NCI-H460 (cell line): ENCODE measurements at places on chromosomes 1 and 21. TPM values are rescaled to one million over a fixed set of nuclear protein-coding genes. Genes with fewer than 3 reads are reported as not detected.

The TEX38 gene
- total RNA-seq, result not detected in 2 replicates

The NECTIN4 gene
- total RNA-seq, result 0.55 and 1.0 TPM in 2 replicates

- DNase-seq, result peak; percentile 27
Observed at GRCh38 chr1:163561580-163562295, 240.0 kb downstream of the NUF2 start.

The MRPL39 gene
- 64.2 and 66.2 TPM in 2 replicates for total RNA-seq

The MGST3 gene
- 156 and 158 TPM in 2 replicates for total RNA-seq
